ENCODE measurements at places on chromosomes 11 and 22.

DNA sequence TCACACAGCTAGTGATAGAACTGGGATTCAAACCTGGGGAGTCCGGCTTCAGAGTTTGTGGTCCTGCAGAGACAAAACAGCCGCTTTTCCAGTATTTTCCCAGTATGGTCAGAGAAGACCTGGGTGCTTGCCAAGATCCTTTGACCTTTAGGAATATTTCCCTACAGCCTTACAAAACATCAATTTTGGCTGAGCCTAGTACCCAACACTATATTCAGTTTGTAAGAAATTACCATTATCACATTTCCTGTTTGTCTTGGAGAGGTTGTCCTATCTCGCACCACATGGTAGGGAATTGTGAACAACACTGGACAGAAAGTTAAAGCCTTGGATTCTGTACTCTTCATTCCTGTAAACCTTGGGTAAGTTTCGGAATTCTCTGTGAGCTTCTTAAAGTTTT is 10.7 kb upstream of the NEU3 start:
- DNase-seq: no peak
- H3K4me1 ChIP-seq: no peaks in the 10 kb centered on the region
- no peak overlapping the region for H3K4me3 ChIP-seq
- H3K36me3 ChIP-seq: peaks cover 4% of the 10 kb centered on the region
- H3K27ac ChIP-seq: no peak overlapping the region

DNA sequence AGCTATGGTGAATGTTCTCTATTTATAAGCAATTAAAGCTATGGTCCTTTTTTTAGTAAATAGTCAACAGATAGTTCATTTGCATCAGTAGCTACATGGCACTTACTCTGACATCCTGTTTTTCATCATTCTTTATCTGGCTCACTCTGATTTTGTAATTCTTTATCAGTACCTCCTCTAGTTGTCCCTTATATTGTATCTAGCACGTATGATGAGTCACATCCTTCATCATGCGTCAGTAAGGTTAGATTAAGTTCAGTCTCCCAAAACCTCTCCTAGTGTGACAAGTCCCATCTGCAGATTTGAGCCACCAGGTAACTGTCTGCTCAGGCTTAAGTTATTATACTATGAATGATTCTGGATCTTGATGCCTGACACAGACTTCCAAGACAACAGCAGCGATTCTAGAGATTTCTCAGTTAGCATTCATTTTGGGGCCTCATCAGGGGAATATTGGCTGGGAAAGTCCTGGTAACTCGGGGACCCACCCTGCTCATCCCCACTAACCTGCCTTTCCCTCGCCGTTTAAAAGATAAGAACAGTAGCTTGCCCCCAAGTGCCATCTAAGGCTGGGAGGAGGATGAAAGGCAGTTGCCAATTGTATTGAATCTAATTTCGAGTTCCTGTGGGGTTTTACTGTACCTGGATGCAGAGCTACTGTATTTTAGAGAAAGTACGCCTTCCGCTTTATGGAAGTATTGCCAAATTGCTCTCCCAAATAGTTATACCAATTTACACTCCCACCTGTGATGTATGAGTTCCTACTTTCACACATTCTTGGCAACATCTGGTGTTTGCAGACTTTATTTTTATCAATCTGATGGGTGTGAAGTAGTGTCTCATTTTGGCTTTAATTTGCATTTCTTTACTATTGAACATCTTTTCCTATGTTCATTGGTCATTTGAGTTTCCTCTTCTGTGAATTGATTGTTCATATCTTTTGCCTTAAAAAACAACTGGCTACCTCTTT is 55.9 kb downstream of the ZC3H12C start:
- H3K4me1 ChIP-seq: peaks cover 10% of the 10 kb centered on the region
- no peak overlapping the region for H3K4me3 ChIP-seq
- DNase-seq: no peak
- no peaks in the 10 kb centered on the region for H3K27me3 ChIP-seq
- no peak overlapping the region for H3K27ac ChIP-seq

DNA sequence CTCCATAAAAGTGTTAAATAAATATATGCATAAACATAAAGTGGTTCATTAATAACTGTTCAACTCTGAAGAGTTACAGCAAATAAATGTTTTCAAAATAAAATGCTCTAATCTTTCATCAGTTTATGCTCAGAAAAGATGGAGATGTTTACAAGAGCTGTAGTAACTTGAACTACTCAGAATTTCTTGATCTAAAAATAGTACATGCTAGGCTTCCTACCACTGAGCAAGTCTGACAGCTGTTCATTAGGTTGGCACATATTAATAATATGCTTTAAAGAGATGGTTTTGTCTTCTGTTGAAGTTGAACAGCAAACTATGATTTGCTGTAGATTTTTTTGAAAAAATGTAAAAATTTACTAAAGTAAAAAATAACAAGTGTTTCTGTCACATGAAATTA is 10.8 kb upstream of the SLN start:
- no peaks in the 10 kb centered on the region for H3K4me1 ChIP-seq
- no peaks in the 10 kb centered on the region for H3K36me3 ChIP-seq
- no peak for DNase-seq
- no peak overlapping the region for H3K27ac ChIP-seq
- H3K4me3 ChIP-seq: no peak overlapping the region

- no peak overlapping the region for H3K4me3 ChIP-seq
- no peaks in the 10 kb centered on the region for H3K27me3 ChIP-seq
- DNase-seq: no peak
- H3K27ac ChIP-seq: no peak overlapping the region
- peaks cover 4% of the 10 kb centered on the region for H3K4me1 ChIP-seq
These were observed 256.9 kb upstream of the PITPNB start for GRCh38 chr22:28175730-28176492.

DNA sequence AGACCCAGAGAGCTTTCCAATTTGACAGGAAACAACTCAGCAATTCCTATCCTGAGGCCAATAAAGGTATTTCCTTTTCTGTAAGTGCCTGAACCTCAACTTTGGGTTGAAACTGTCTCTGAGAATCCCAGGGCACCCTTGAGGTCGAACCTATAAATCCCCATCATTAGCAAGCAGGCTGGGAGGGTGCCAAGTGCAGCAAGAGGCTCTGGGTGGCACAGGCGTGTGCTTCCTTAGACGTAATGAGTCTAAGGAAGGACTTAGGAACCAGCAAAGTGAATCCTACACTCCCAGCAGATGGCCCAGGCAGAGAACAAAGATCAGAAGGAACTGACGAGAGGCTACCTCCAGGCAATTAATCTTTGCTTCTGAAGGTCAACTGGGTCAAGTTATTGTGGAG is 234.3 kb upstream of the NARS2 start:
- H3K4me3 ChIP-seq: no peak overlapping the region
- peak overlapping the region; percentile 70 for H3K27ac ChIP-seq
- no peak for DNase-seq
- peaks cover 15% of the 10 kb centered on the region for H3K4me1 ChIP-seq
- H3K36me3 ChIP-seq: no peaks in the 10 kb centered on the region
- H3K27me3 ChIP-seq: no peaks in the 10 kb centered on the region

DNA sequence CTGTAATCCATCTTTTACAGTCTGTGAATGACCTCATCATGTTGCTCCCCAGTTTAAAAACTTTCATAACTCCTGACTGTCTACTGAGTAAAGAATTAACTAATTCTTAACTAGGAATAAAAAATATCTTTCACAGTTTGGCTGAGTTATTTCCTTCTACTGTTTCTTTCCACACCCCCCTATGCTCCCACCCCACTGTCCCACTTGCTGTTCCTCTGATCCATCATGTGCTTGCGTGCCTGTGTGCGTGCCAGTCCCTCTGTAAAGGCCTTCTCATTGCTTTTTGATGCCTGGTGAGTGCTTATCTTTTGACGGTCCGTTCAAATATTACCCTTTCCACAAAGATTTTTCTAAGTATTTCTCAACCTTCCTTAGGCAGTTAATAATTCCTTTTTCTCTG is 55.6 kb downstream of the ATG16L2 start:
- no peak for DNase-seq
- H3K27ac ChIP-seq: no peak overlapping the region
- peaks cover 31% of the 10 kb centered on the region for H3K36me3 ChIP-seq
- no peaks in the 10 kb centered on the region for H3K4me1 ChIP-seq

- no peak for DNase-seq
- no peak overlapping the region for H3K27ac ChIP-seq
- no peaks in the 10 kb centered on the region for H3K4me1 ChIP-seq
- no peaks in the 10 kb centered on the region for H3K36me3 ChIP-seq
- H3K27me3 ChIP-seq: peaks cover 3% of the 10 kb centered on the region
These were observed 7.4 kb downstream of the B4GALNT4 start for GRCh38 chr11:376531-377173.

- no peaks in the 10 kb centered on the region for H3K27me3 ChIP-seq
- H3K36me3 ChIP-seq: no peaks in the 10 kb centered on the region
These were observed 155.8 kb downstream of the CADM1 start for GRCh38 chr11:115348416-115348815.

DNA sequence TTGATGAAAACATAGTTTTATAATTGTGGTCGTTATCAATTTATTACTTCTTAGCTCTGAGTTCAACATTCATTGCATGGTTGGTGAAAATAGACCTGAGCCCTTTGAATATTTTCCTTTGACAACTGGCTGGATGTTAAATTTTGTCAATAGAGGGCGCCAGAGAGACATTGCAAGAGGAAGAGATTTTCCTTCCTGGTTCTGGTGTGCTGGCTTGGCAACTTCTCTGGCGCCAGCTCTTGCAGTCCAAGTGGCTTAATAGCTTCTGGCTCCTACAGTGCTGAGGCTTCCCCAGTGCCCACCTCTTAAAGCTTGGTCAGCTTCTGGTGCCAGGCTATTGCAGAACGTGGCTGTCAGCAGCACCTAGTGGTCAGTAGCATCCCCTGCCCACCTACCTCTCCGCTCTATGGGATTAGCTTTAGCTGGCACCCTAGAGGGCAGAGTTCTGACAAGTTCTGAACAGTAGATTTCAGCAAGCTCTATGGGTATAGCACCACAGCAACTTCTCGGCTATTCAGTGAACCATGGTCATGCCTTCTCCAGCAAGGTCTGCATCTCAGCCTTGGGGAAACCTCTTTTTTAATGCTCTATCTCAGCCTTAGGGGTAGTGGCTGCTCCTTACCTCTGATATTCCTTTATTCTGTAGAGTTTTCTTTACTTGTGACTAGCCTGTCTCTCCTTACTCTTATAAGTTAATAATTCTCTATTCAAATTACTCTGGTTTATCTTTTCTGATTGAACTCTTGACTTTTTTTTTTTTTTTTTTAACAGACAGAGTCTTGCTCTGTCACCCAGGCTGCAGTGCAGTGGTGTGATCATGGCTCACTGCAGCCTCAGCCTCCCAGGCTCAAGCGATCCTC is 59.4 kb downstream of the ACER3 start:
- no peaks in the 10 kb centered on the region for H3K36me3 ChIP-seq
- H3K27ac ChIP-seq: no peak overlapping the region
- H3K4me3 ChIP-seq: no peak overlapping the region
- H3K27me3 ChIP-seq: no peaks in the 10 kb centered on the region
- H3K4me1 ChIP-seq: peaks cover 3% of the 10 kb centered on the region

DNA sequence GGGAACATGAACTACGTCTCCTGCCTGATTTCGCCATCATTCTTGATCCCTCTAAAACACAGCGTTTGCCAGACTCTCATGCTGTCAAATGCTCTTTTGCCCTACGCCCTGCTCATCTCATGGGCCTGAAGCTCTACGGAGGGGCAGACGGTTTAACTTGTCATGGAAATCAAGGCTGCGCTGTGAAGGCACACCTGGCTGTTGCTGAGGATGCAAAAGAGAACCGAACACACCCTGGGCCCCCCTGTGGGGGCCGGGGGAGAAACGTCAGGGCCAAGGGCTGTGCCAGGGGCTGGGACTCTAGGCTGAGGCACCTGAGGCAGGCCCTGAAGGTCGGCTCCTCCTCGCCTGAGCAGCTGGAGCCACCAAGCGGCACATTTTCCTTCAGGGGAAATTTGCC is 957.2 kb downstream of the BRD1 start:
- DNase-seq: no peak
- H3K4me3 ChIP-seq: no peak overlapping the region
- H3K27me3 ChIP-seq: no peaks in the 10 kb centered on the region
- no peaks in the 10 kb centered on the region for H3K36me3 ChIP-seq

GRCh38 chr11:112523951-112524350 is 263.3 kb upstream of the PLET1 start:
- no peaks in the 10 kb centered on the region for H3K27me3 ChIP-seq
- no peak for DNase-seq
- peaks cover 24% of the 10 kb centered on the region for H3K4me1 ChIP-seq
- H3K36me3 ChIP-seq: no peaks in the 10 kb centered on the region
- H3K27ac ChIP-seq: peak overlapping the region; percentile 13
- no peak overlapping the region for H3K4me3 ChIP-seq

DNA sequence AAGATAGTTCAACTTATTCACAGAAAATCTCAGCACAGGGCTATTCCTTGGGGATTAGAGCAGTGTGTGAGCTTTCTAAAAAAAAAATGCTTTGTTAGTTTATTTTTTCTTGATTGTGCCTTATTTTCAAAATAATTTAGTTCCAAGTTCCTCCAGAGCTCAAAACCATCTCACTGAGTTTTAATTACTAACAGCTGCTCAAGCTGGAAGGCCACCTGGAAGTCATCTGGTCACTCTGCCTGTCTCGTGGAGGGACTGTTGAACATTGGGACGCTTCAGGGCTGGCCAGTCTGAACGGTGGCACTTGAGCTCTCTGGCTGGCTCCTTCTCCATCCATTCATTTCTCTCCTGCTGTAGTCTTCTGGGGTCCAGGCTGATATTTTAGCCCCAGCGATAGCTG is 4.0 kb downstream of the OR51E1 start:
- no peak overlapping the region for H3K27ac ChIP-seq
- no peaks in the 10 kb centered on the region for H3K27me3 ChIP-seq
- no peak overlapping the region for H3K4me3 ChIP-seq
- H3K4me1 ChIP-seq: peaks cover 5% of the 10 kb centered on the region
- H3K36me3 ChIP-seq: no peaks in the 10 kb centered on the region

All from esophagus squamous epithelium (tissue), 5 donors.